ENCODE measurements at places on chromosomes 3 and 15.

DNA sequence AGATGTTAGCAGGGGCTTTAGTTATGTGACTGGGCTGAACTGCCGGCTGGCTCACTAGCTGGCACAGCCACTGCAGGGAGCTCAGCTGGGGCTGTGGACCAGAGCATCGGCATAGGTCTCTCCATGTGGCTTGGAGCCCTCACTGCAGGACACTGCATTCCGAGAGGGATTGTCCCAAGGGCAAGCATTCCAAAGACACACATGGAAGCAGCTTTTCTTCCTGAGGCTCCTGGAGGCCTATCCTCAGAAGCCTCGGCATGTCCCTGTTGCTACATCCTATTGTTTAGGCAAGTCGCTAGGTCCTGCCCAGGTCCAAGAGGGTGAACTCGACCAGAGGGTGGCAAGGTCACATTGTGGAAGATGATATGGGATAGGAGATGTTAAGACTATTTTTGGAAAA, 209.8 kb downstream of the PLCL2 start:
- DNase-seq, result no peak

DNA sequence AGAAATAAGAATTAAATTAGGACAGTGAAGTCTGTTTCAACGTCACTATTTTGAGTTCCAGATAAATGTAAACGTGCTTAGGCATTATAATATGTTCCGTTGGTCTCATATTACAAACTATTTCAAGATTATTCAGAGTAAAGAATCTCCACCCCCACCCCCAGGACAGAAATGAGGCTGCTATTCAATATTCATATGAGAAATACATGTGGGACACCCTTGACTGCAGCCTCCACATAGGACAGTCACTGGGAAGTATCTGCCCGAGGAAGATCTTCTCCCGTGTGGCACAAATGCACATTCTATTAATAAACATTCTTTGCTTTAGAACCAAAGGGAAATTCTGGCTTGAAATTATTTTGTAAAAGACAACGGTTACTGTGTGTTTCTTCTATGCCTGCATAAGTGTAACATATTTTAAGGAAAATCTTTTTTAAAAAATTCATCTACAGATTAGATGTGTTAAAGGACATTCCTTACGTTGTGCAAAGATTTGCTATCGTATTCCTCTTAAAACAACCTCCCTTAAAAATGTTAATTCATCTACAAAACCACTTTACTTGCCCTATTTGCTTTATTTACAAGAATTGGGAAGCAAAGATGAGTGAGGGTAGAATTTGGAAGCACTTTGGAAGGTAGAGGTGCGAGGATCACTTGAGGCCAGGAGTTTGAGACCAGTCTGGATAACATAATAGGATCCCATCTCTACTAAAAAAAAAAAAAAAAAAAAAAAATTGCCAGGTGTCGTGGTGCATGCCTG, 148.3 kb upstream of the SOX14 start:
- DNase-seq, result no peak

GRCh38 chr3:52655895-52656294, 29.8 kb downstream of the PBRM1 start:
- no peak for DNase-seq

DNA sequence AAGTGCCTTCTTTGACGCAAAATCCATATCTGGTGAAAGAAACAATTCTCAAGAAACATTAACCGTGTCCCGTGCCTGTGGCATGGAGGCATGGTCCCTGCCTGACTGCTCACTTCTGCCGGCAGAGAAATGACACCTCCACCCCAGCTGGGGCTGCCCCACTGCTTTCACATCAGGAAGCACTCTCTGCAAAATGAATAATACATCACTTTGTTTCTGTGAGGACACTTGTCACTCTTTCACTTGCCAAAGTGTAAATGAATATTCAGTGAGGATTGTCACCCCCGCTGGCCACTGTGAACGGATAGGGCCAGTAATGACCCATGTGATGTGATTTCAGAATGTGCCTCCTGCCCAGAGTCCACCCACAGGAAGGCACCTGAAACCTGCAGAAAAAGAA, 31.1 kb upstream of the SLC24A5 start:
- DNase-seq, result no peak

GRCh38 chr15:66401130-66402021, 14.7 kb downstream of the MAP2K1 start:
- no peak for DNase-seq

- DNase-seq, result no peak
These were observed 55.5 kb downstream of the FNDC3B start for GRCh38 chr3:172094621-172095557.

DNA sequence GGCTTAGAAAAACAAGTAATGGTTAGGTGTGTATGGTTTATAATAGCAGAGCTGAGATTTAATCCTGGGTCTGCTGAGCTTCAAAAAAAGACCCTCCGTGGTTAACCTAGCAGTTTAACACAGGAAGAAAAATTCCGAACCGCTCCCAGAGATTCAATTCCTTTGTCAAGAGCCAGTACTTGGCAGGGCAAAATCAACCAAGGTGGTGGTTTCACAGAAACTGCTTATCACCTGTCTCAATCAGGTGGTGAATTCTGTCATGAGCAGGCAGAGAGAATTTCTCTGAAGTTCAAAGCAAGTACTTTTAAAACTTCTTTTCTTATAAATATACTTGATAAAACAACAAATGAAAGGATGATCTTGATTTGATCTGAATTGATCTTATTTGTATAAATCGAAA, 17.2 kb downstream of the SYNPR start:
- DNase-seq, result no peak

GRCh38 chr3:53802256-53802880, 43.9 kb downstream of the CHDH start:
- no peak for DNase-seq

- DNase-seq, result no peak
These were observed 764.1 kb downstream of the GRM7 start for GRCh38 chr3:7625021-7625420.

DNA sequence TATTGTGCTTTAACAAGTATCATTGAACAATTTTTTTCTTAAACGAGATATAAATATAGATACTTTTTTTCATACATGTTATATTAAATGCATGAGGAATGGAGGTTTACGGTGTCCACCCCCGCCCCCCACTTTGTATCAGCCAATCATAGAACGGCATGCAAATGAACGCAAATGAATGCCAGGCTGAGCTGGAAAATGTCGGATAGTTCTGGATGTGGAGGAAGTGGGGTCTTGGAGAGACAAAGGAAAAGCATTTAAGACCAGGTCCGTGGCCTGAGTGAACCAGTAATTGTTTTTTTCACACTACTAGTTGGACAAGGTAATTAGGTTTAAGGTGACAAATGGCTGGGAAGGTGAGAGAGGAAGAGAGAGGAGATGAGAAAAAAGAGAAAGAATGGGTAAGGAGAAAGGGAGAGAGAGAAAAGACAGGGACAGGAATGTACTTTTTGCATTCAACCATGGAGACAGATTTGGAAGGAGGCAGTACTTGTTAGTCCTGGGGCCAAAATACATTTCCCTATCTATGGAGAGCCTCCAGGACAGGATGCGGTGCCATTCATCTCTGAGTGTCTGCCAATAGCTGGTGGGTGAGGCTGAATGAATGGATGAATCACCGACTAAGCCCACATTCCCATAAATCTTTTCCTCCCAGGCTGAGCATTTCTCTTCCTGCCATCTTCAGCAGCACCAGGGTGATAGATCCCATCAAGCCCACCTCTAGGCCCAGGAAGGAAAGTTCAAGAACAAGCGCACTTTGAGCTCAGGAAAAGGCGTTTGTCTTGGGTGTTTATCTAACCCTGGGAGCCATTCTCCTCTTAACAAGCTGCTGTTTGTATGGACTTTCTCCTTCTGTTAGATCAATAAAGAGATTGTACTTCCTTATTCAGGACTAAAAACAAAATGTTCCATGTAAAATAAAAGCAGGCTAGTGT, 1.4 kb upstream of the RAD18 start:
- DNase-seq, result no peak

GRCh38 chr3:194364314-194364651, 5.3 kb downstream of the LRRC15 start:
- no peak for DNase-seq

DNA sequence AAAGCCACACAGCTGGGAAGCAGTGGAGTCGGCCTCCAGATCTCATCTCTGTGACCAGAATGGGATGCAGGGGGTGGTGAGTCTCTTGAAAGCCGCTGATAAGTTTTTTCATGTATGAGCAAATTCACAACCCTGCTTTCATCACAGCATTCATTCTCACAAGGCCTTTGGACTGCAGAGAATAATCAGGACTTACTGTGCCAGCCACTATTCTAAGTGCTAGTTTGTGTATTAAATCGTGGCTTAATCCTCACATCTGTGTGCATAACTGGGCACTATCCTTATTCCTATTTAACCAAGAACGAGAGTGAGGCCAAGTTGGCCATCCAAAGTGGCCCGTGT, 64.2 kb upstream of the POLG start:
- no peak for DNase-seq

GRCh38 chr15:90552162-90552928, 22.6 kb downstream of the CRTC3 start:
- no peak for DNase-seq

DNA sequence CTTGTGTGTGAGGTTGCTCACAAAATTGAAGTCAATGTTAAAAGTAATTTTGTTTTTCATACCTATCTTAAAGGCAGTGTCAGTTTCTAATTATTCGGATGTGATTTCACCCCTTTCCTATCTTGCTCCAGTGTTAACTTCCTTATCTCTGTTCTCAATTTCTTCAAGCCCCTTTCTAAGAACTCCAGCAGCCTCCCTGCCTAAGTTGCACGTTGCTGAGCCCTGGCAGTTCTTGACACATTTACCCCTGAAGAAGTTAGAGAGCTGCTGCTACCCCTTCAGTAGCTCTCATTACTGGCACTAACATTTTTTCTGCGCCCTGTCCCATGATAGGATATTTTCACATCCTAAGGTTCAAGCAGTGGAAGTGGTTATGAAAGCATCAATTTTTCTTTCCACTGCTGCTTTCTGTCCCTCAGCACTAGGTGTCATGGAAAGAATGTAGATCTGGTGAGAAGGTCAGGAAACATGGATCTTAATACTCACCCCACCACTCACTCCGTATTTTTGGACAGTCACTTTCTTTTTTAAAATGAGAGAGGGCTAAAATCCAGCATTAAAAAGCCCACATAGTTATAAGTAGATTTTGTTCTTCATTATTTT, 62.9 kb downstream of the OPA1 start:
- no peak for DNase-seq
